MCF 10A (cell line): ENCODE measurements at places on chromosomes 6 and 20. TPM values are rescaled to one million over a fixed set of nuclear protein-coding genes. Genes with fewer than 3 reads are reported as not detected.

XKR7 gene
- not detected in 2 replicates for total RNA-seq

SIRPB1 gene
- 1.4 and 2.4 TPM in 2 replicates for total RNA-seq

SLC17A9 gene
- total RNA-seq = 0.07 TPM in 1 of 2 replicates, not detected in the other

MAPK13 gene
- total RNA-seq = 5.5 and 6.8 TPM in 2 replicates

MYLK4 gene
- total RNA-seq = 0.93 and 1.1 TPM in 2 replicates

DNA sequence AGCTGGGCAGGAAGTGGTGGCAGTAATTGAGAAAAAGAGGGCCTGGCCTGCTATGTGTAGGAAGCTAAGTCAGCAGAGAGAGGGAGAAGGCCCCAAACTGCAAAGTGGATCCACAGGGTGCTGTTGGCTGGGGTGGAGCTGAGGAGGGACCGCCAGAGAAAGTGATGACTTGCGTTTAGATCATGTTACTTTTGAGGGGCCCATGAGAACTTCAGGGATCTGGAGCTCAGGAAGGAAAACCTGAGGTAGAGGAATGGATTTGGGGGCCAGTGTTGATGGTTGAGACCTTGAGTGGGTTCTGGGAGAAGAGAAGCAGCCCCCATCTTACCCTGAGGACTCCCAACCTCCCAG lies 155.5 kb downstream of the MRPL14 start:
- DNase-seq = no peak

GRCh38 chr6:5274231-5274630 lies 12.9 kb downstream of the FARS2 start:
- no peak for DNase-seq

DNA sequence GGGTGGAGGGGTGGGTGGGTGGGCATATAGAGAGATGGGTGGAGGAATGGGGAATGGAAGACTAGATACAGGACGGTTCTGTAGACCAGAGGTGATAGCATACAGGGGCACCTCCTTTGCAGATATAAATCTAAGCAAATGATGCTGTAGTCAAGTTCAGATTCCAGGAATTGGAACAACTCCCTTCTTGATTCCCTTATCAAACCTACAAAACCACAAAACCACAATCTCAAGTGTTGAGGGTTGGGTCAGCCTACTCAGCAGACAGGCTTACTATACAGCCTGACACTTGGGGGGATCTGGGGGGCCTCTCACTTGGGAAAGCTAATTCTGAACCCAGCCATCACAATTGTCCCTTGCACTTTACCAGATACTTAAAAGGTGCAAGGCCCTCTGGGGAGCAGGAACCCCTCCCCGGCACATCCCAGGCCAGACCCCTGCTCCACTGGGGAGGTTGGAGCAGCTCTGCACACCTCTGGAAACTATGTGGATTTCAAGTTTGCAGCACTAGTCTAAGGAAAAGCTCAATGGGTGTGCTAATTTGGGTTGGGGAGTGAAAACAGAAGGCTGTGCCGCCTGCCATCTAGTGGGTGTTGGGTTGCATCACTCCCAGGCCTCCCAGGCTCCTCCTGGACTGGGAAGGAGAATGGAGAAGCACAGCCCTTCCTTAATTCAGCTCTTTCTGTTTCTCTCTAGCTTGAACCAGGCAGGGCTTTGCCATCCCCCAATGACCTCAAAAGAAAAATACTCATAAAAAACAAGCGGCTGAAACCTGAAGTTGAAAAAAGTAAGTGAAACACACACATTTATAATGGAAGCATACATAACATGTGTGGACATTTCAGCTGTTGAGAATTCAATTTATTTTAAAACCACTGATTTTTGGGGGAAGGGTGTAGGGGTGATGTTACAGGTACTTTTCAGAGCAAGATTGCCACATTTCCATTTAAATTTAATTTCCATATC lies 121.2 kb upstream of the LAMP5 start:
- peak; percentile 76 for DNase-seq

DNA sequence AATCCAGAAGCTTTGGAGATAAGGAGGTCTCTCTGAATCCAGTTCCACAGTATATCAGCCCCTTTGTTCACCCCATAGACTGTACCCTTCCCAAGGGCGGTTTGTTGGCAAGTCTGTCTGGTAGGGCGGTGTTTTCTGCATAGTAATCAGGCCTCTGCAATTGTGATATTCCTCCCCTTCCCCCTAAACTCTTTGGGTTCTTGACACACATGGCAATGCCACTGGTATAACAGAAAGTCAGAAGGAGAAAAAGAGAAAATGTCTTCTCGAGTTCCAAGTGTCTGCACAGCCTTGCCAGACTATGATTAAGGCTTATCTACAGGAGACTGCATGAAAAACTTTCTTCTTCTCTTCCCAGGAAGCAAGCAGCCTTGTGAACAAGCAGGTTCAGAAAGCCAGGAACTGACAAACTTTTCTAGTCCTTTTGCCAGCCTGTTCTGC lies 45.6 kb downstream of the FOXO3 start:
- DNase-seq = no peak

GRCh38 chr6:85644279-85644762 lies 1.6 kb upstream of the SYNCRIP start:
- DNase-seq = no peak

DNA sequence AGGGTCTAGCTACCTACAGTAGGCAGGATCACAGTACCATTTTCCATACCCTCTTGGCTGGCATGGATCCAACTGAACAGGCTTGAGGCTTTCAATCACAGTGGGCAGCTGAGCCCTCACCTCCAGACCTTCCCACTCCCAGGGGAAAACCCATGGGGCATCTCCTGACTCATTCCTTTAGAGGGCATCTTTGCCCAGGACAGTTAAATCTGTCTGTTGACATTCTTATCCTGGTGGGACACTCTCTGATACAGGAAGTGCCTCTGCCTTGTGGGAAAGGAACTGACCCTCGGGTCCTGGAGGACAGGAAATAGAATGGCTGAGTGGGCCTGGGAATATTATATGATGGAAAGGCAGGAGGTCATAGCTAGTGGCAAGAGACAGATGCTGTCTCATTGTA lies 10.2 kb upstream of the EPB41L1 start:
- DNase-seq = no peak
